ENCODE measurements at places on chromosomes 1 and 21.

DNA sequence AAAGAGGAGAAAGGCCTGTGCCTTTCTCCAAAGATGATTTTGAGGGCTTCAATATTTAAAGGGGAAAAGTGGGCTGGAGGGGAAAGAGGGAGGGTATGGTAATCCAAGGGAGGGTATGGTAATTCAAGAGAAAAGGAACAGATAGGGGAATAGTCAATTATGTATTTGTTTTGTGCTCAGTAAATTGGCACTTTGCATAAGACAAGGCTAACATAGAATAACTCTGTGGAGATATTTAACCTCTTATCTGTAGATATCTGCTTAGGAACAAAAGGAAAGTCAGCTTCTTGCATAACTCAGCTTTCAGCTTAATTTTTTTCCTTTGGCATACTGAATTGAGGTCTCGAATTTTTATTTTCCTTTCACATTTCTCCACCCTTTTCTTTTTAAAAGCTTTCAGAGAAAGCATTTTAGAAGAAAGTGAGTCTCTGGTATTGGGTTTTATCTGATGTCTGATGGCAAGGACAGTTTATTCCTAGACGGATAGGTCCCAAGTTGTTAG is 119.9 kb upstream of the F3 start:
- DNase-seq = no peak

- DNase-seq = no peak
Measured at GRCh38 chr21:41840880-41841279, 38.3 kb downstream of the PRDM15 start.

GRCh38 chr1:42186152-42186551 is 21.6 kb upstream of the GUCA2A start:
- DNase-seq = peak; percentile 79

GRCh38 chr1:178870944-178871343 is at the start of gene ANGPTL1:
ANGPTL1 (minus strand) TSS chr1:178871077; CDS start chr1:178865776, 5,301 bp downstream.
- DNase-seq = peak; percentile 38

DNA sequence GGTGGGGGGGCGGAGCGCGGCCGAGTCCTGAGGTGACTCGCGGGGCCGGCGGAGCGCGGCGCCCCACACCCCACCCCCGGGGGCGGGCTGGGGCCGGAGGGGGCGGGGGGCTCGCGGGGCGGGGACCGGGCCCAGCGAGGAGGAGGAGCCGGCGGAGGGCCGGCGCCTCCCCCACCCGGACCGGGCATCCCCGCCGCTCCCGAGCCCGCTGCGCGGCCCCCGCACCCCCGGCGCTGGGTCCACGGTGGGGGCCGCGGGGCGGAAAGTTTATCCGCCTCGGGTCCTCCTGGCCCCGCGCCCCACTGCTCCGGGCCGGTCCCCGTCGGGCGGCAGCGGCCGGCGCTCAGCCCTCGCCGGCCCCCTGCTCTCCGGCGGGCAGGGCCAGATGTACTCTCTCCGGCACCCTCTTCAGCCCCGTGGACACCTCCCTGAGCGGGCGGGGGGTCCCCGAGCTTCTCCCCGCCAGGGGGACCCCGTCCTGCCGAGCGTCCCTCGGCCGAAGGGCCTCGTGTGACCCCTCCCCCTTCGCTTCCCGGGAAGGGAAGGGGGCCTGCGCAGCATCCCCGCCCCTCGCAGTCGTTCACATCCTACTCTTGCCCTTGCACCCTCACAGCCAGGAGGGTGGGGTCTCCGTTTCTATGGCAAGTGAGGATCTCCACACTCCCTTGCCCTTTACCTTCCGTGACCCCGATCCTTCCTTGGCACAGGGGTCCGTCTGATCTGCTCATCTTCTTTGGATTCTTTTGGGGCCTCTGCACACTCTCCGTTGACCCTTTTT is 663 bp downstream of the CAMTA1 start:
- peak; percentile 20 for DNase-seq

DNA sequence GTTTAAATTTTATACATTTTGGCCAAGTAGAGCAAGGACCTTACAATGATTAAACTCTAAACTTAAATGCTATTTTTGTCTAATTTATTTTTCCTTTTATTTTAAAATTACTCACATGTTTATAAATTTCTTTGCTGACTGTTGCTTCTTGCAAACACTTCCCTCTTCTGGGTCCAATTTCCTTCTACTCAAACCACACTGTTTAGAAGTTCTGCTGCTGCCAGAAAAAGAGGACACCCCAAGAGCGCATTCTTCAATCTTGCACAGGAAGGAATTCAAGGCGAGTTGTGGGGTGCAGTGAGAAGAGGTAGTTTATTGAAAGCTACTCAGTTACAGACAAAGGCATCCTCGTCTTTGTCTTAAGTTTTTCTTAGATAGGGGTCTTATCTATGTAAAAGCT is 88.5 kb upstream of the NEK7 start:
- no peak for DNase-seq

DNA sequence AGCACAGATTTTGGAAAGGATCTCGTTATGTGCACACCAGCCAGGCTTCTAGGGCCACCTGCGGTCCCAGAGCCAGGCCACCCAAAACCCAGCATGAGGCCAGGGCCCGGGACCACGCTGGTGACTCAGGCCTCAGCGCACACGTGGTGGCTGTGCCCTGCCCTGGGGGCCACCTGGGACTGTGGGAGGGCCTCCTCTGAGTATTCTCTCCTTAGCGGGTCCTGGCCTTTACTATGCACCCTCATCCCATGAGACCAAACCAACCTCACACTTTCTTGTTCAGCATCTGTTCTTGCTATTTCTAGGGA is 9.9 kb downstream of the WNT9A start:
- DNase-seq = no peak

DNA sequence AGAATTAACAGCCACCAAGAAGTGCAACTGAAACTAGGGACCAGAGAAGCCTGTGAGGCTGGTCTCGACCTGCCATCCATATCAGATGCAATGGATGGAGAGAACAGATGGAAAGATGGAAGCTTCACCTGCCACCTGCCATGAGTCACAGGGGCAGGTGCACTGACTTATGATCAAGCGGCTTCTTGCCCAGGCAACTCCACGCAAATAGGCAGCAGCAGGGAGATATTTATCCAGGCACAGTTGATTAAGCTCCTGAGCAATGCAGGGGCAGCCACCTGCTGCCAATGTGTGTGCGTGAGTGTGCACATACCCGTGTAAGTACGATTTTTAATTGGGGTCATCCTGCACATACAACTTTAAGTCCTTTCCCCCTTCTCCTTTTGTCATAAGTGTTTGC is 174.2 kb downstream of the PTPRU start:
- no peak for DNase-seq

GRCh38 chr1:243596431-243597062 is 253.5 kb downstream of the AKT3 start:
- DNase-seq = peak; percentile 97

DNA sequence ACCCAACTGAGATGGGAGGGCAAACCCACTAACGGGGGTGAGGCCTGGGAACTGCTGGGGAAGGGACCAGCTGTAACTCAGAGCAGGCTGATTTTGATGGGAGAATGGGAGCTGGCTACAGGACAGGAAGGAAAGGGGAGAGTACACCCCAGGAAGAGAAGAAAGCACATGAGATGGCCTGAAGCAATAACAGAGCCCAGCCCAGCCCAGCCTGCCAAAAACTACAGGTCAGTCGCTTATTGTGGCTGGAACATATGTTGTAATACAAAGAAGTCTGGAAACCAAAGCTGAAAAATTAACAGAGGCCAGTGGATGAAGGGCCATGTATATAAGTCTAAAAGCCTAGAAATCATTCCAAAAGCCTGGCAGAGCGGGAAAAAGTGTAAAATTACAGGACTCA is 1.6 kb downstream of the ITLN2 start:
- DNase-seq = no peak
